Muscle of leg (tissue), 16 donors: ENCODE measurements at places on chromosomes 12 and 14. TPM values are rescaled to one million over a fixed set of nuclear protein-coding genes. Genes with fewer than 3 reads are reported as not detected.
A peak's percentile ranks its signal among the peaks of the same experiment; 100 is the strongest.

The RIMBP2 gene
- polyA plus RNA-seq, result 1.5 TPM

The DNAH10 gene
- polyA plus RNA-seq, result 1.8 TPM

The AGAP2 gene
- polyA plus RNA-seq, result 8.8 TPM

The CCDC38 gene
- 0.18 TPM for polyA plus RNA-seq

The SAMD4A gene
- polyA plus RNA-seq, result 74.1 TPM

The AICDA gene
- polyA plus RNA-seq, result 0.23 TPM

The CFAP54 gene
- polyA plus RNA-seq, result 0.35 TPM

The PPFIBP1 gene
- 34.5 TPM for polyA plus RNA-seq

DNA sequence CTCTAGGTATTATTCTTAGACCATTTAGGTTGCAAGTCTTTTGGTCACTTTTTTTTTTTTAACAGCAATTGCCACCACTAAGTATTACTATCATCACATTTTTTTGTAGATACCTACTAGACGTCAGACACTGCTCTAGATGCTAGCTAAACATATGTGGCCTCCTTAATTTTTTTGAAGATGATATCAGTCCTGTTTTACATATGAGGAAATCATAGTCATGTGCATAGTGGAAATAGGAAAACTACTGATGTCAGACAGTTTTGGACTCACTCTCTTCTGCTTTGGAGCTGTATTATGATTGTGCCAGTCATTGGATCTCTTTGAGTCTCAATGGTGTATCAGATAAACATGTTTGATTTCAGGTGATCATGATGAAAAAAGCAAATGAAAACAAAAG, 304.3 kb downstream of the DIO2 start:
- no peaks in the 10 kb centered on the region for H3K27me3 ChIP-seq
- H3K36me3 ChIP-seq, result no peaks in the 10 kb centered on the region
- no peak overlapping the region for H3K4me3 ChIP-seq
- H3K4me1 ChIP-seq, result no peaks in the 10 kb centered on the region

DNA sequence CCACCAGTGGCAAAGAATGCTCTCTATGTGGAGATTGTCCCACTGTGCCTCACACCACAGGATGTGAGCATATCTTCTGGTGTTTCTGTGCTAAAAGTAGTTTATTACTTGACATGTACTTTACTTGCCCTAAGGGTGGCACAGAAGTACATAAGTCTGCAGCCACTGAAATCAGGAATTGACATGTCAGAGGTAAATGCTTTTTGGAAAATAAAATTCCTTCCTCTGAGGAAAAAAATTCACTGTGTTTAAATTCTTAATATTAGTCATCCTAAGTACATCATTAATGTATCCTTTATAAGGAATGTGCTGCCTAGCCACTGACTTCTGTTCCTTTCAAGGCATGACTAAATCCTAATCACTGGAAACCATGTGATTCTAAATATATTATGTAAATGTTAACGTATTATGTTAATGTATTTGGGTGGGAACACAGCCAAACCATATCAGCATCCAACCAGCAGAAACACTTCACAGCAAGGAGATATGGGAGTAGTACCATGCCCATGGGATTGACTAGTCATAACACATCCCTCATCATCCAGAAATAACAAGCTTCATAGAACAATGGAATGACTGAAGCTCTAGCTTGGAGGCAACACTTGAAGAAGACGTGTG, 239.7 kb upstream of the PPFIA2 start:
- H3K4me1 ChIP-seq, result no peaks in the 10 kb centered on the region
- H3K4me3 ChIP-seq, result no peak overlapping the region
- no peak for DNase-seq
- H3K27ac ChIP-seq, result no peak overlapping the region
- H3K36me3 ChIP-seq, result no peaks in the 10 kb centered on the region

- peak; percentile 25 for DNase-seq
- H3K27ac ChIP-seq, result no peak overlapping the region
- peaks cover 6% of the 10 kb centered on the region for H3K27me3 ChIP-seq
- no peaks in the 10 kb centered on the region for H3K36me3 ChIP-seq
- H3K4me1 ChIP-seq, result no peaks in the 10 kb centered on the region
Observed at GRCh38 chr14:98138666-98139065, 1133.3 kb downstream of the BCL11B start.

GRCh38 chr12:44294649-44295048, 458.8 kb downstream of the TMEM117 start:
- H3K27me3 ChIP-seq, result no peaks in the 10 kb centered on the region
- DNase-seq, result no peak
- no peaks in the 10 kb centered on the region for H3K4me1 ChIP-seq
- no peaks in the 10 kb centered on the region for H3K36me3 ChIP-seq
- H3K4me3 ChIP-seq, result no peak overlapping the region

GRCh38 chr14:63986789-63987533, 134.2 kb downstream of the SYNE2 start:
- peak; percentile 8 for DNase-seq
- H3K27me3 ChIP-seq, result no peaks in the 10 kb centered on the region
- H3K4me3 ChIP-seq, result no peak overlapping the region
- peaks cover 8% of the 10 kb centered on the region for H3K36me3 ChIP-seq
- H3K27ac ChIP-seq, result no peak overlapping the region

GRCh38 chr12:106861984-106862916, 87.8 kb downstream of the RIC8B start:
- H3K36me3 ChIP-seq, result peaks cover 9% of the 10 kb centered on the region
- H3K4me3 ChIP-seq, result no peak overlapping the region
- H3K4me1 ChIP-seq, result no peaks in the 10 kb centered on the region

GRCh38 chr12:80684077-80684495, 23.3 kb upstream of the MYF6 start:
- no peaks in the 10 kb centered on the region for H3K27me3 ChIP-seq
- no peaks in the 10 kb centered on the region for H3K36me3 ChIP-seq
- H3K27ac ChIP-seq, result no peak overlapping the region
- no peak for DNase-seq

DNA sequence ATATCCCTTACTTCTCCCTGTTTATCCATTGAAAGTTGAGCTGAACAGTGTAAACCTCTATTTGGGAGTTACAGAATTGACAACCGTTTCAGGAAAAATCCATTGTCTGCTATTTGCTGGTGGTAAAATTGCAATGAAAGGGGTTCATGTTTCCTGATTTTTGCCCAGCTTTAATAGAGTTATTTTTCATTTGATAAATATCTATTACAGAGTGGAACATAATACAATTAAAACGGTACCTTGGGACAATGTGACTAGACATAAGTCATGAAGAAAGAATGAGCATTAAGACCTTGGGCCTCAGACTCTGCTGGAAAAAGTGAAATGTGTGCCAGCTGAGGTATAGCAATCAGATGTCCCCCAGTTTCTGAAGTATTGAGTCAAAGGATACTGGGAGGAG, 13.1 kb downstream of the PTPRR start:
- H3K4me3 ChIP-seq, result no peak overlapping the region
- H3K4me1 ChIP-seq, result no peaks in the 10 kb centered on the region
- peak; percentile 15 for DNase-seq
- H3K27me3 ChIP-seq, result no peaks in the 10 kb centered on the region
- no peak overlapping the region for H3K27ac ChIP-seq
- no peaks in the 10 kb centered on the region for H3K36me3 ChIP-seq

GRCh38 chr12:122799641-122800243, 25.4 kb downstream of the CCDC62 start:
- no peak overlapping the region for H3K4me3 ChIP-seq
- H3K36me3 ChIP-seq, result no peaks in the 10 kb centered on the region
- no peak for DNase-seq
- no peaks in the 10 kb centered on the region for H3K27me3 ChIP-seq
- H3K4me1 ChIP-seq, result no peaks in the 10 kb centered on the region
- H3K27ac ChIP-seq, result no peak overlapping the region

- H3K27ac ChIP-seq, result no peak overlapping the region
- H3K27me3 ChIP-seq, result no peaks in the 10 kb centered on the region
- peaks cover 4% of the 10 kb centered on the region for H3K36me3 ChIP-seq
- DNase-seq, result peak; percentile 65
- peaks cover 16% of the 10 kb centered on the region for H3K4me1 ChIP-seq
Observed at GRCh38 chr12:93425736-93426411, 15.9 kb downstream of the UBE2N start.

GRCh38 chr14:30620178-30620577, 1.9 kb upstream of the SCFD1 start:
- no peaks in the 10 kb centered on the region for H3K4me1 ChIP-seq
- H3K4me3 ChIP-seq, result no peak overlapping the region
- H3K27me3 ChIP-seq, result no peaks in the 10 kb centered on the region

- no peaks in the 10 kb centered on the region for H3K27me3 ChIP-seq
- H3K36me3 ChIP-seq, result no peaks in the 10 kb centered on the region
- no peak for DNase-seq
- peak overlapping the region; percentile 53 for H3K27ac ChIP-seq
Observed at GRCh38 chr12:65566751-65567150, 257.5 kb upstream of the HMGA2 start.

GRCh38 chr12:82213761-82214160, 144.4 kb downstream of the CCDC59 start:
- no peaks in the 10 kb centered on the region for H3K36me3 ChIP-seq
- no peak for DNase-seq
- no peaks in the 10 kb centered on the region for H3K4me1 ChIP-seq
- H3K4me3 ChIP-seq, result no peak overlapping the region

DNA sequence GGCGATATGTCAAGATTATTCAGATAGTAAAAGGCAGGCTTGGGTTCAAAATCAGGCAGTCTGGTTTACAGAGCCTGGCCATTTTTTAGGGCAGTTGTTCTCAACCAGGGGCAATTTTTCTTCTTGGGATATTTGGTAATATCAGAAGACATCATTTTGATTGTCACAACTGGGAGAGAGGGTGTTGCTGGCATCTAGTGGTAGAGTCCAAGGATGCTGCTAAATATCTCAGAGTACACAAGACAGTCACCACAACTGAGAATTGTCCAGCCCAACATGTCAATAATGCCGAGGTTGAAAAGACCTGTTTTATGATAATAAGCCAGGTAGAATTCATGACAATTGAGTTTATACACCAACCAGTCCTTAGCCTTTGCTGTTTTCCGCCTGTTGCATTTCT, 733.9 kb downstream of the NRXN3 start:
- no peak for DNase-seq
- H3K4me3 ChIP-seq, result no peak overlapping the region
- H3K36me3 ChIP-seq, result no peaks in the 10 kb centered on the region

- H3K4me3 ChIP-seq, result no peak overlapping the region
- H3K27me3 ChIP-seq, result no peaks in the 10 kb centered on the region
- DNase-seq, result peak; percentile 90
Observed at GRCh38 chr12:74317078-74317601, 220.5 kb upstream of the ATXN7L3B start.

- H3K36me3 ChIP-seq, result no peaks in the 10 kb centered on the region
- H3K27ac ChIP-seq, result no peak overlapping the region
- H3K4me1 ChIP-seq, result no peaks in the 10 kb centered on the region
- no peak for DNase-seq
- no peaks in the 10 kb centered on the region for H3K27me3 ChIP-seq
Observed at GRCh38 chr14:99004112-99004511, 267.9 kb downstream of the BCL11B start.

DNA sequence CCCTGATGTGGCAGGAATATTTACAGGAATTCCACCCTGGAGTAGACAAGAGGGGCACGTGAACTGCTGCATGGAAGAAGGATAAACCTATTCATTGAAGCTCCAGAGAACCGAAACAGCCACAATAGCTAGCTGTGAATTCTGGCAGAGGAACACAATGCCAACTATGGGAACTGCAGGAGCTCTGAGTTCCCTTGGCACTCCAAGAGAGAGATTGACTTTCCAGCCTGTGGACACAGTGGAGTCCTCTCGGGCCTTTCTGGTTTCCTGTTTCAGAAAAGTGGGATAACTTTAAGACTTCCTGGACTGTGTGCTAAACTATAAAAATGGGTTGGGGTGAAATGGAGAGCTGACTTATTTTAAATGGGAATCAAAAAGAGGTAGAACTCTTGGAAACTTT, 11.9 kb downstream of the CACNA2D4 start:
- peaks cover 10% of the 10 kb centered on the region for H3K27me3 ChIP-seq
- DNase-seq, result no peak
- no peak overlapping the region for H3K27ac ChIP-seq
- peaks cover 5% of the 10 kb centered on the region for H3K4me1 ChIP-seq
- no peaks in the 10 kb centered on the region for H3K36me3 ChIP-seq

GRCh38 chr14:81309511-81309910, 88.8 kb upstream of the GTF2A1 start:
- peaks cover 6% of the 10 kb centered on the region for H3K4me1 ChIP-seq
- H3K4me3 ChIP-seq, result no peak overlapping the region
- H3K27me3 ChIP-seq, result no peaks in the 10 kb centered on the region
- H3K27ac ChIP-seq, result no peak overlapping the region
- no peak for DNase-seq

DNA sequence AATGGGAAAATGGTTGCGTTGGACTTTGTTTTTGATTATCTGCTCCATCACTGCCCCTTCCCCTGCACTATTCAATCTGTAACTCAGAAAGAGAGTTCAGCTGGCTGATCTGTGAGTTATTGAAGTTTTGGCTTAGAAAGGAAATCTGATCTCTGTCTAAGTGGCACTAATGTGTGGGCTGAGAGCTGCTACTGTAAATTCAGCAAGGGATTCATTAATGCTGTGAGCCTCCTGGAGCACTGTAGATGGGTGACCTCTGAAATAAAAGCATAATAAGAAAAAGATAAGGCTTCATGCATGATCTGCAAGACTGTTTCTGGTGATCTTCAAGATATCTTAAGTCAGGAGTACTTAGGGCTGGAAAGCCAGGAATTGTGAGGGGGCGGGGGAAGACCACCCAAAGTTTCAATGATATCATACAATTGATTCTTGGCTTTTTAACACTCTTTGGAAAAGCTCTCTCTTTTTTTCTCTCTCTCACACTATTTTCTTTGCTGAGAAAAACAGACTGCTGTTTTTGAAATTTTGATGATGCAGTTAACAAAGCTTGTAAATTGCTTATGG, 101.1 kb downstream of the C12orf75 start:
- H3K36me3 ChIP-seq, result no peaks in the 10 kb centered on the region
- peaks cover 3% of the 10 kb centered on the region for H3K4me1 ChIP-seq
- DNase-seq, result peak; percentile 56
- H3K4me3 ChIP-seq, result no peak overlapping the region

DNA sequence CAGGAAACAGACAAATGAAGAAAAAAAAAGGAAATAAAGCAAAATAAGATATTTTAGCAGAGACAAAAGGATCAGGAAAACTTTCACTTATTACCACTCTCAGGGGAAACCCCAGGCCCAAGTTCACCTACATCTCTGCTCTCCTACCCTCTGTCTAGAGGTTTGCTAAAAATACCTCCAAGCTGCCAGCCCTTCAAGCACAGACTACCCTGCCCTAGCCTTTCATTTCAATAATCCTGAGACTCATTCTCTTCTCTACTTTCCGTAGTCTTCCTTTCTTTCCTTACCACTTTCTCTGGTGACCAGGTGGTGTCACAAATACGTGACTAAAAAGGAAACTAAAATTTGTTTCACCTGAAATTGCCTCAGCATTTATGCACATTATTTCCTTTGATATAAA, 33.8 kb downstream of the RPAP3 start:
- no peak overlapping the region for H3K4me3 ChIP-seq
- no peak overlapping the region for H3K27ac ChIP-seq
- no peak for DNase-seq
- H3K4me1 ChIP-seq, result no peaks in the 10 kb centered on the region
